ENCODE measurements at places on chromosomes 2 and 18. TPM values are rescaled to one million over a fixed set of nuclear protein-coding genes. Genes with fewer than 3 reads are reported as not detected.

EGR4 gene
- total RNA-seq = 0.54 TPM

REG1B gene
- total RNA-seq = under 0.01 TPM

OBSL1 gene
- total RNA-seq = 114 TPM

GNLY gene
- total RNA-seq = 0.27 TPM

DNA sequence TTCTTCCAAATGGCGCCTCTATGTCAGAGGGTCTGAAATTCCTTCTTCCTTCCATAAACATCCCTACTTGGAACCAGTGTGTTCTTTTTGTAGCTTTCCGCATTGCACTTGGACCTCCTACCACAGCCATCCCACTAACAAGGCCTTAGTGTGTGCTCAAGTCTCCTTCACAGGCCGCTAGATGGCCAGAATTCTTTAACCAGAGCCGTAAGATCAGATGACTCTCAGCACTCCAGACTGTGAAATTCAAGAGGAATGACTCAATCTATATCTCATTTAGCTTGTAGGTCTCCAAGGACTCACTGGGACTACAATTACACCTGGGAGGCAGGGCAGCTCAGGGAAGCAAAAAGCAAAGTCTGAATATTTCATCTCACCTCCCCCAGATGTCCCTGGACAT is 298.9 kb downstream of the EIPR1 start:
- no peak for DNase-seq

DNA sequence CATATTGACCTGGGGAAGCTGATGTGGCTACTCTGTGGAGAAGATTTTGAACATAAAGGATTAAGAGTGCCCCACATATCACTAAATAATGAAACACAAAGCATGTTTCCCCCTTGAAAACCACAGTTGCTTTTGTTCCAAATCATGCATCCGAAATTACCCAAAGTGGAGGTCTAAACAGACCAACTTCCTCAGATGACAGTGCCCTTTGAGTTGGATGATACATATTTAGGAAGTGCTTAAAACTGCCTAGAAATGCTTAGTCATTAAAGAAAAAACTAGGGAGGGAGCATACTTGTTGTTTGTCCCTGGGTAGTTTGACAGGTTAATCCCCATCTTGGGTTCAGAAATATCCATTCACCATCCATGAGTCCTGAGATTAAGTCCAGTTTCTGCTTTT is 1070.3 kb downstream of the SUCLG1 start:
- peak; percentile 79 for DNase-seq

- DNase-seq = no peak
Measured at GRCh38 chr18:39037925-39038324, 1472.3 kb upstream of the CELF4 start.

DNA sequence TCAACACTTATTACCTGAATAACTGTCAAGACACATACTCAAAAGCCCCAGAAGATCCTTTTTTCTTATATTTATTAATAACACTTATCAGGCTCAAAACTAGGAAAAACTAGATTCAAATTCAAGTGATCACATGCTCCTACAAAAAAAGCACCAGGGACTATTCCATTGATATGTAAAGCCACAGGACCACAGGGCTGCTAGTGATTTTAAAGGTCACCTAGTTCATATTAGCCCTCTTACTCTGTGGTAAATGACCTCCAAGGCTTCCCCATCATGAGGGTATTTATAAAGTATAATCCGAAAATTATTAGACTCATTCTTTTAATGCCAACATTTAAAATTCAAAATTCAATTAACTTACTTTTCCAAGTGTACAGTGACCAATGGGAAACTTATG is 52.5 kb downstream of the LRPPRC start:
- no peak for DNase-seq

DNA sequence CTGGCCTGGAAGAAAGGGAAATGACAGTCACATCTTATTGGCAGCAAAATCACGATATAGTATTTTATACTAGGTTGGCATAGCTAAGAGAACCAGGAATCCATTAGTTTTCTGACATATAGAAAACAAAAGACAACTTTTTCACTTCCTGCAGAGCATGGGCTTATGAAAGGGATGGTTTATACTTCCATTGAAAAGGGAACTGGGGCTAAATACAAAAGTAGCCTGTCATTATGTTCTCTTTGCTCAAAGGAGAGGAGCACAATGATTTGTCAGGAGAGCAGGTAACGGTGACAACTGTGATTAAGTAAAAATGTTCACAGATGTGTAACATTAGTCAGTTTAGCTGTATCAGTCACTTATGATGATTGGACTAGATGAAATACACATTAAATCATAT is 46.4 kb downstream of the SLC25A12 start:
- DNase-seq = no peak

DNA sequence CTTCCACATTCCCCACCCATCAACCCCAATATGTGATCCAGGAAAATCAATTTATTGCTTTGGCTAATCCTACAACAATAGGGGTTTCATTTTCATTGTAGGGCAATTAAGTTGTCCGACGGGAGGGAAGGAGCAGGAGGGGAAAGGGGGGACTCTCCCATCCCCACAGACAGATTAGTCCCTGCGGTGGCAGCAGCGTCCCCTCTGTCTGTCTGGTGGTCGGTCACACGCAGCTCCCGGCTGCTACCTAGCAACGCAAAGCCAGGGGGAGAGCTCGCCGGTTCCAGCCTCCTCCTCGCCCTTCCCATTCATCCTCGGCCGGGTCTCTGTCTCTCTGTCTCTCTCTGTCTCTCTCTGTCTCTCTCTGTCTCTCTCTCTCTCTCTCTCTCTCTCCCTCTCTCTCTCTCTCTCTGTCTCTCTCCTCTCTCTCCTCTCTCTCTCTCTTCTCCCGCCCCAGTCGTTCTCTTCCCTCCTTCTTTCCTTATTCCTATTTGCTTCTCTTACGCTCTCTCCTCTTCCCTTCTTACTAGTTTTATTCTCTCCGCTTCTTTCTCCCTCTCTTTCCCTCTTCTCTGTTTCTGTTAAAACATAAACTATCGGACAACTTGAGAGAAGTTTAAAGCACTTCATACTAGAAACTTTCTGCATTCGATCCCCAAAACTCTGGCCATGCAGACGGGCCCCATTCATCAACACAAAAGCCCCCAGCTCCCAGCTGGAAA is 1.2 kb downstream of the LRP2 start:
- DNase-seq = no peak

GRCh38 chr18:3151399-3152264 is 68.1 kb downstream of the MYOM1 start:
- DNase-seq = no peak

DNA sequence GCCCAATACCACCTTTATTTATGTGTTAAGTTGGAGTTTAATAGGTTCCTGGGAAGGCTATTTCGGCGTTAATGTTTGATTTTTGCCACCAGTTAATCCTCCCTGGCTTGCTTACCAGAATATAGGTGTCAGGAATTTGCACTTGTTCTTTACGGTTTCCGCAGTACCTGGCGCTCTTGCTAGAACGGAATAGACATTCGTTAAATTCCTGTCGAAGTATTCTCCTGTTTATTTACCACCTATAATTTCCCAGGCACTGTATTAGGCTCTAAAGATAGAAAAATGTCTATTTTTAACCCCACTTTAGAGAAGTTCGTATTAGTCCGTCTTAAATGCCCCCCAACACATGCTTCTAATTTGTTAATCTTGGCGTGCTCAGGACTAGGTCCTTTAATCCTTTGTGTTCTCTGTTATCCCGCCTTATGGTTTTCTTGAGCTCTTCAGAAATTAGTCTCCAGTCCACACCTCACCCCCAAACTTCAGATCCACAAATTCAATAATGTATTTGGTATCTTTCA is 575 bp downstream of the CCDC150 start:
- no peak for DNase-seq

Measured in hematopoietic multipotent progenitor cell (in vitro differentiated cells).